ENCODE measurements at places on chromosomes 4 and X. TPM values are rescaled to one million over a fixed set of nuclear protein-coding genes. Genes with fewer than 3 reads are reported as not detected.

Gene MAGEC3
- not detected for total RNA-seq

Gene CCNA2
- 18.4 TPM for total RNA-seq

Gene RPS6KA6
- 6.5 TPM for total RNA-seq

Gene RLIM
- total RNA-seq: 50.1 TPM

Gene BEND2
- not detected for total RNA-seq

GRCh38 chr4:153014460-153014859 is 78.3 kb downstream of the FHDC1 start:
- no peak for DNase-seq

DNA sequence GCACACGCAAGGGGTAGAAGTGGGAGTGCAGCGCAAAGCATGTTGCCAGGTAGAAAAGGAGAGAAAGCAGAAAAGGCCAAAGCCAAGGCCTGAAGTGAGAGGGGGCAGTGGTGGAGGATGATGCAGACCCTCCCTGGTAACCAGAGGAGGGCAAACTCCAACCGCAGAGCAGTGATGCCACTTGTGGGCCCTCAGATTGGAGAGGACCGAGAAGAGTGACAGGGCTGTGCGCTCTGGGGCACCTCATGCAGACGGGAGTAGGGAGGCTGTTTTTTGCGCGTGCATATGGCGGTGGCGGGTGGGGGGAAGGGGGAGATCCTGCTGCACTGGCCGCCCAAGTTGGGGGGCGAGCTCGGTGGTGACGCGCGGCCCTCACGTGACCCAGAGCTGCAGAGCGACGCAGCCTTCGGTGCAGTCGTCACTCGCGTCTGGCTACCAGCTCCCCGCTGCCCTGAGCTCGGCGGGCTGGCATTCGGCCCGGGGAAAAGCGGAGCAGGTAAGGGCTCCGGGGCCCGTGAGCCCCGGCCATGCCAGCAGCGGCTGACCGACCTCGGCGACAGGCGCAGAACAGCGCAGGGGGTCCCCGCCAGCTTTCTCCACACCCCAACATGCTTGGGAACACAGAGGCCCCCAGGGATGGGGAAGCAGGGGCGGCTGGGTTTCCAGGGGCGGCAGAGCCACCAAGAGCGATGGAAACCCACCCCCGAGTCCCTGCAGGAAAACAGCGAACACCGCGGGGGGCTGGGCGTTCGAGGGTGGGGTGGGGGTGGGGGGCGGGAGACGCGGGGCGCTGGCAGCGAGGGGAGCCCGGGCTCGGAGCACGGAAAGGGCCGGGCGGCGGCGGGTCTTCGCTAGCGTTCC is at the start of gene BEX3:
BEX3 (plus strand) TSS at position 421 of the 861 bp plus-strand sequence. CDS start 984 bp downstream, outside the sequence.
- DNase-seq: peak; percentile 41

GRCh38 chr4:6264225-6264540 is 5.5 kb upstream of the WFS1 start:
- DNase-seq: no peak

GRCh38 chr4:140256941-140257340 is 103.0 kb upstream of the MAML3 start:
- DNase-seq: no peak

GRCh38 chr4:31045724-31046318 is 325.7 kb downstream of the PCDH7 start:
- DNase-seq: no peak

GRCh38 chrX:12378706-12379105 is 240.4 kb downstream of the FRMPD4 start:
- no peak for DNase-seq

DNA sequence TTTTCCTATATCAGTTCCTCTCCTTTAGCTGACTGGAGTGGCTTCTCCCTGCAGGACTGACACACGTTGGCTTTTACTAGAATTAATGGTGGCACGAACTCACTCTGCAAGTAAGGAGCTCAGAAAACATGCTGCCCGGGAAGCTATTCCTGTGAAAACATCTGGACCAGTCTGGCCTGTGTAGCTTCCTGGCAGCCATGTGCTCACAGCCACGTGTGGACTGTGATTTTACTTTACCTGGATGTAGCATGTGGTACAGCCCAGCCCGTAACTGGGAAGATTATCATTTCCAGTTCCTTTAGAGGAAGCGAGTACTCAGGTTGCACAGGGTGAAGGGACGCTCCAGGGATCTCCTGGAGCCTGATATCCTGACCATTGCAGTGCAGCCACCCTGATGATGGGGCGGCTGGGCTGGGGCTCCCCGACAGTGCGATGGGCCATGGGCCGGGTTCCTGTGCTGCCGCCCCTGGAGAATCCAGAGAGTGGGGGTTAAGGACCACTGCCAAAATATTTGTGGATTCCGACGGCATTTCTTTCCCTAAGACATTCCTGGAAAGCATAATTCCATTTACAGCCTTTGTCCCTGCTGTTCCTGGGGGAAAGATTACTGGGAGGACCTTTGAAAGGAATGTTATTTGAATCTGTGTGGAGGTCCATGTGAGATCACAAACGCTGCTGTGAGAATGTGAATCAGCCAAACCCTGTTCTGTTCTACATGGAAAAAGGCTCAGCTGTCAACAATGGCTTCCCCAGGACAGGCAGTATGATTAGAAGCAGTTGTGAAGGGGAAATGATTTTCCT is 35.0 kb downstream of the PROM1 start:
- no peak for DNase-seq

GRCh38 chr4:104571341-104571740 is 76.6 kb upstream of the CXXC4 start:
- no peak for DNase-seq

DNA sequence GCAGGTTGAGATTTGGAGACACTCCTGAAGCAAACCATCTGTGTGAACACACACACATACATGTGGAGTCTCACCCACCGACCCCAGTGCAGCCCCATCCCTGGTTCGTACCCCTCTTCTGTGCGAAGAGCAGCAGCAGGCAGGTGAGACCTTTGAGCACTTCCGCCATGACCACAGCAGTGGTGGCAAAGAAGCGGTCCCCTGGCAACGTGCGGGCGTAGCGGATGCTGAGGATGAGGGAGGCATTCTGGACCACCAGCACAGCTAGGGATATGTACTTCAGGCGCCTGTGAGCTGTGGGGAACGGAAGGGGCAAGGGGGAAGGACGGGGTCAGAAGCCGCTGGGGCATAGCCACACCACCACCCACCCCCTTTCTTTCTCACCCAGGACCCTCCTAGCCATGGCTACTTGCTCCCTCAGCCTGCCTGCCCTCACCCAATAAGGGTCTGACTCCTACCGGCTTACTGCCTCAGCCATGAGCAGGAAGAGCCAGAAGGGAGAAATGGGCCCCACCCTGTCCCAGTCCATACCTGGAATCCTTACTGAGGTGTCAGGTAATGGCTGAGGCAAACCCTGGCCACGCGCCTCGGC is 1.6 kb downstream of the SLC35A2 start:
- DNase-seq: no peak

DNA sequence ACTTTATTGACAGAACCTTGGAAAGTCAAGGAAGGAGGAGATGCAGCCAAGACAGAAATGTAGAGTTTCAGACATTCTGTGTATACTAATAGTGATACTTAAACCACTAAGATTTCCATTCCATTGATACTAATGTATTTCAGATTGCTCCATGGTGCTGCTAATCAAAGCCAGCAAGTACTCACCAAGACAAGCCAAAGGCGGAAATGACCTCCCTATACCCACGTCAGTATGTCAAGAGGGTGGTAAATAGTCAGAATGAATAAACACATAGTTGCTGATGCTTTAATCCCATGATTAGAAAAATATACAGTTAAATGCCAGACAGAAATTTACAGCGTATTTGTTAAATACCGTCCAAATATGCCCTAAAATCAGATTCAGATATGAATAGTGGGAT is 417.8 kb upstream of the INTU start:
- DNase-seq: peak; percentile 57

DNA sequence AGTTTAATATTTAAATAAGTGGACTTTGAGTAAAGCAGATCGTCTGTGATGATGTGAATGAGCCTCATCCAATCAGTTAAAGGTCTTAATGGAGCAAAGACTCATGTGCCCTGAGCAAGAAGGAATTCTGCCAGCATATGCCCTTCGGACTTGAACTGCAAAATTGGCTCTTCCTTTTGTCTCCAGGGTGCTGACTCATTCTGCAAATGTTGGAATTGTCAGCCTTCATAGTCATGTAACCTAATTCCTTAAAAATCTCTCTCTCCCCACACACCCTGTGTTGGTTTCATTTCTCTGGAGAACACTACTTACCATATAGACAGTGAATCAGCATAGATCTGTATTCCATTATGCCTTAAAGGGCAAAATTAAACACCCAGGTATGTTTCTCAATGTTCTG is 609.8 kb upstream of the GALNTL6 start:
- no peak for DNase-seq

Measured in skin of body (tissue), 3 donors.